ENCODE measurements at places on chromosomes 13 and 19.

DNA sequence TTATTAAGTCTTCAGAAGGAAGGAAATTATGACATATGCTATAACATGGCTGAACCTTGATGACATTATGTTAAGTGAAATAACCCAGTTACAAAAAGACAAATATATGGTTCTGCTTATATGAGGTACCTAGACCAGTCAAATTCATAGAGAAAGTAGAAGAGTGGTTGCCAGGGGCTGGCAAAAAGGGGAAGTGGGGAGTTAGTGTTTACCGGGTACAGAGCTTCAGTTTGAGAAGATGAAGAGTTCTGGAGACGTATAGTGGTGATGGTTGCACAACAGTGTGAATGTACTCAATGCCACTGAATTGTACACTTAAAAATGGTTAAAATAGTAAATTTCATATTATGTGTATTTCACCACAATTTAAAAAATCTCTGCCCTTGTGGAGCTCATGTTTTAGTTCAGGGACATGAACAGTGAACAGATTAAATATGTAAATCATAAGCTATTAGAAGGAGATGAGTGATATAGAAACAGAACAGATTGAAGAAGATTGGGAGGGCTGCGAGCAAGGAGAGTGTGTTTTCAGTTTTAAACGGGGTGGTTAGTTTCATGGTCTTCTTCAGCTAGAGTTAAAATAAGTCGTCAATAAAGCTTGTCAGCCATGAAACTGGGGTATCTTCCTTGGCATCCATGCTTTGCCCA lies 355.2 kb downstream of the KCNRG start:
- DNase-seq = peak; percentile 5

GRCh38 chr13:112648101-112648500 lies 41.7 kb upstream of the ATP11A start:
- no peak for DNase-seq

- DNase-seq = peak; percentile 2
These were observed 33.7 kb upstream of the ZNF724 start for GRCh38 chr19:23283925-23284324.

GRCh38 chr13:33213797-33214196 lies 71.8 kb downstream of the STARD13 start:
- peak; percentile 42 for DNase-seq

GRCh38 chr19:41701401-41702075 lies 6.9 kb upstream of the CEACAM5 start:
- no peak for DNase-seq

GRCh38 chr13:106083620-106084350 lies 451.7 kb downstream of the EFNB2 start:
- DNase-seq = peak; percentile 74

GRCh38 chr19:51139299-51140014 lies 2.6 kb upstream of the SIGLEC7 start:
- no peak for DNase-seq

GRCh38 chr13:60758637-60759036 lies 361.6 kb downstream of the TDRD3 start:
- no peak for DNase-seq

- DNase-seq = peak; percentile 70
These were observed 292.1 kb downstream of the SPRY2 start for GRCh38 chr13:80048802-80049201.

DNA sequence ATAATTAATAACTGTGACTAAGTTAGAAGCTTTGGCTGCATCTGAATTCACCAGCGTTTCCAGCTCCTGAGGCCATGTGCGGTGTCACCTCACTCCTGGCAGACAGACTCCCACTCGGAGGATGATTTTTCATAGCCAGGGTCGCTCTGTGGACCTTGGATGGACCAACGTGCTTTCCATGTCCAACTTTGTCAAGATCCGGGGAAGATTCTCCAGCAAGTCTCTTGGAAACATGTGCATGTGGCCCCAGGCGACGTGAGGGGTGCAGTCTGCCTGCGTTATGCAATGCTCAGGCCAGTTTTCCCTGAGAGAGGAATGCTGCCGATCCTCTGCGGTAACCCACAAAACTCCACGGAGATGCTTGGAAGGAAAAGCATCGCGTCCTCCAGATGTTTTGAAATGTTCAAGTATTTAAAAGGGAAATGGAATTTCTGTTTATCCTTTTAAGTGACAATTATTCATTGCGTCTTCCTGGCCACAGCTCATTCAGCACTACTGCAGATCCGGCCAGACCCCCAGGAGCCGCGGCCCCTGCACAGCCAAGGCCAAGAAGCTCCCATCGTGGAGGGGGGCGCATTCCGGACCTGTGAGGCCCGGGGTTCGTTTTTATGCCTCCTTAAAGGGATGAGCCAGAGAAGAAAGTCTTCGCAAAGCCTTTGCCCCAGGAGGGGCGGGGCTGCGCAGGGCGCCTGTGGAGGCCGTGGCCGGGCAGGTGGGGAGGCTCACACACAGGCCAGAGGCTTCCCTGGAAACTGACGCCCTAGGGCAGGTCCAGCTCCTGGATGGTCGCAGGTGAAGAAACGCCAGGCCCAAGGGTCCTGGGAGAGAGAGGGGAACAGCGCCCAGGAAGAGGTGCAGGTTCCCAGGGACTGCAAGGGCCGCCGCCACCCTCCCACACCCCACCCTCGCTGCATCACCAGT lies 46.0 kb downstream of the C13orf46 start:
- DNase-seq = no peak

- DNase-seq = no peak
These were observed 220.9 kb upstream of the SOX21 start for GRCh38 chr13:94933230-94933751.

- DNase-seq = no peak
These were observed 2.2 kb downstream of the PEPD start for GRCh38 chr19:33519416-33519815.

GRCh38 chr13:74093691-74094090 lies 40.5 kb downstream of the KLF12 start:
- no peak for DNase-seq

DNA sequence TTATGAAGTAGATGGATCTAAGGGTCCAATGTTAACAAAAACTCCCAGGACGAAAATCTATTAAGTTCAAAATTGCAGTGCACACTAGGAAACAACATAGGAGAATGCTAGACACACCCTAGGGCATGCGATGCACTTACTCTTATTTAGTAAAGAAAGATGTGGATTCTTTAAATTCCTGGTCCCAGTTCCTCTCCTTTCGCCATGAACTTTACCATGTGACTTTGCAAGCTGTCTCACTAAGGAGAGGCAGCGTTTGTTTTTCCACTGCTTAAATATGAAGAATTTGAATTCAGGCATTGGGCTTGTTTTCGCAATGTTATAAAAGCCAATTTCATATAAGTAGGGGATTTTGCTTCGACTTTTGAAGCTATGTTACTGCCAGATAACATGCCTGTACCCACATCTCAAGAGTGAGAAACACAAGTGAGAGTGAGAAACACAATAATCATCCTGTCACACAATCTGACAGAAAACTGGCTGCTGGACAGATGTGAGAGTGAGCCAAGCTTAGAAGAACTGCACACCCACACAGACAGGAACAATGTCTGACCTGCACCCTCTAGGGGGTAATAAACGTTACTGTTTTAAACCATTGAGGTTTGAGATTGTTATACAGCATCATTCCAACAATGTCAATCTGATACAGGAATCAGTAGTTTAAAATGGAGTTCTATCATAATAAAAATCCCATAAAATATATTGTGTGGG lies 1308.4 kb downstream of the SLITRK5 start:
- no peak for DNase-seq

- DNase-seq = no peak
These were observed 6.3 kb upstream of the ATP11A start for GRCh38 chr13:112683581-112683980.

DNA sequence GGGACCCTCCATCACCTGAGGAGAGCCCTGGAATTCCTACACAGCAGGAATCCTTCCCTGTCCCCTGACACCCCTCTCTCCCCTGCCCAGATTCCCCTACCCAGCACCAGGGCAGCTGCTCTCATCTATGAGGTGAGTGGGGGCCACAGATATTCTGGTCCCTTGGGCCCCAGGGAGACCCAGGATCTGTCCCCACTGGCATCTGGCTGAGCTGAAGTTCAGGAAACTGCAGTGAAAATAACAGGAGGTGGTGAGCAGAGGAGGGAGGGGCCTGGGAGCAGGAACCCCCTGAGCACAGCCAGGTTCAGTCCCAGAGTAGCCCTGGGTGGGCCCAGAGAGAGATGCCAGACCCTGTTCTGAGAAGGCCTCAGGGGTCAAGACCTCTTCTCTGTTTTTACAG lies 10.1 kb downstream of the CEACAM21 start:
- DNase-seq = no peak

DNA sequence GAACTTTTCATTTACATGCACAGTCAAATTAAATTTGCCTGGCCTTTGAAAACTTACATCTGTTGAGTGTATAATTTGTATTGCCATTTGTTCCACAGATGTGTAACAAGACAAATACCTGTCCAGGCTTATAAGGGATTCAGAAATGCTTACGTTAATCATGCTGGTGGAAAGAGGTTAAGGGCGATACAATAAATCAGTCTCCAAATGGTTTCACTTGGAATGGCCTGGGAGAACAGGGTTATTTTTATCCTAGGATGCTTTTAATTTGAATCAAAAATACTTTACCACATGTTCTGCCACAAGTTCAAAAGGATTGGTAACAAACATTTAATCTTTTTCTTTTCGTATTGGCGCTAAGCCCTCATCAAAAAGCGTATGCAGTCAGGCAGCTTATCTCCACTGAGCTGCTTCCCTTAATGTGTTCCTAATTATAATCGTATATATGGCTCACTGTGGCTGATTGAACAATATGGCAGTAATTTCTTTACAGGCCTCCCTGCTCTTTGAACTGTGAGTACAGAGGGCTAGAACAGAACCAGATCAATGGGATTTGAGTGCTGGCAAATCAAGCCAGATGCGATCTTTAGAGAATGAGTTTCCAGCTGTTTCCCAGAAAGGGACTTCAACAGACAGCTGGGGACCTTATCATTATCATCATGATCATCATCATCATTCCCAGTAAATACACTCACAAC lies 425.7 kb downstream of the SPRY2 start:
- DNase-seq = no peak

- DNase-seq = peak; percentile 74
These were observed 294.9 kb downstream of the NDFIP2 start for GRCh38 chr13:79775830-79776229.

DNA sequence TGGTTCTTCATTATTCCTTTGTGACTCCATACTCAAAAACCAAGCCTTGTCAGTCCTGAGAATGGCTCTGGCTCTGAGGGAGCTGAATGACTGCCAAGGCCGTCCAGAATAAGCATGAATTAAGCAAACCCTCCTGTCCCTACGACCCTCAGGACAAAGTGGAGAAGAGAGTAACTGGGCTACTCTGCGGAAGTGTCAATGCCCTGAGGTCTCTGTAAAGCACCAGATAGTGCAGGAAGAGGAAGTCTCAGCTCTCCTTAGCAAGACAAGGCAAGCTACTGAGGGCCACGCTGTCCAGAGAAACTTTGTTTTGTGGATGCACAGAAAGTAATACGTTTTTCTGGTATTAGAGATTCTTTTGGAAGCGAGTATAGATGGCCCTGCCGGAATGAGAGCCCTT lies 94.1 kb downstream of the RNASEH2B start:
- DNase-seq = no peak

DNA sequence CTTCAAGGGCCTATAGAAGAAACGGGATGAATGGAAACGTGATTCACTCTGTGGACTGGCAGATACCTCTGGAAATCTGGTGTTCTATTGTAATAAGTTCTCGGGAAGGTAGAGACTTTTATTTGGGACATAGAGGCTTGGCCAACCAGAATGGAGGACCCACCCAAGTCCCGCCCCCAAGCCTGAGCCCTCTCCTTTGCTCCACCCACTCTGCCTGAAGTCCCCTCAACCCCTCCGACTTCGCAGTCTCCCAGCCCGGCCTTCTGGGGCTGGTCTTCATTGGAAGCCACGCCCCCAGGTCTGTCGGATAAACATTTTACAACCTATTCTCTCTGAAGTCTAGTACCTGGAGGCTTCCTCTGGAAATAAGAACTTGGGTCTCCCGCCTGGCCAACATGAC lies 16.9 kb downstream of the FBXL12 start:
- no peak for DNase-seq
